ENCODE measurements at places on chromosomes 16 and 17.

GRCh38 chr17:31758646-31759045 is 100.4 kb downstream of the COPRS start:
- DNase-seq = no peak

GRCh38 chr17:43878260-43879175 is 28.8 kb downstream of the MPP2 start:
- DNase-seq = peak; percentile 98

GRCh38 chr16:54931120-54932014 is 702 bp downstream of the IRX5 start:
- DNase-seq = no peak

DNA sequence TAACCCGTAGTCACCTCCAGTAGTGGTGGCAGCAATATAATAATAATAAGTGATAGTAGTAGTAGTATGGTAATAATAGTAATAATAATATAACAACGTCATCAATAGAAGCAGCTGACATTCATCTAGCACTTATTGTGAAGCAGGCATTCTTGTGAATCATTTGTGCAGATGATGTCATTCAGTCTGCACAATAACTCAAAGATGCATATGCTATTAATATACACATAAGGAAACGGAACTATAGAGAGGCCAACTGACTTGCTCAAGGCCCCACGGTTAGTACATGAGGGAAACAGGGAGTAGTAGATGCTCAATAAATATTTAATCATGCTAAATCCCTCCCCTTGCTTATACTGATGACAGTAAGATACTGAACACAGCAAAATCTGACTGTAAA is 35.4 kb upstream of the GAN start:
- DNase-seq = no peak

DNA sequence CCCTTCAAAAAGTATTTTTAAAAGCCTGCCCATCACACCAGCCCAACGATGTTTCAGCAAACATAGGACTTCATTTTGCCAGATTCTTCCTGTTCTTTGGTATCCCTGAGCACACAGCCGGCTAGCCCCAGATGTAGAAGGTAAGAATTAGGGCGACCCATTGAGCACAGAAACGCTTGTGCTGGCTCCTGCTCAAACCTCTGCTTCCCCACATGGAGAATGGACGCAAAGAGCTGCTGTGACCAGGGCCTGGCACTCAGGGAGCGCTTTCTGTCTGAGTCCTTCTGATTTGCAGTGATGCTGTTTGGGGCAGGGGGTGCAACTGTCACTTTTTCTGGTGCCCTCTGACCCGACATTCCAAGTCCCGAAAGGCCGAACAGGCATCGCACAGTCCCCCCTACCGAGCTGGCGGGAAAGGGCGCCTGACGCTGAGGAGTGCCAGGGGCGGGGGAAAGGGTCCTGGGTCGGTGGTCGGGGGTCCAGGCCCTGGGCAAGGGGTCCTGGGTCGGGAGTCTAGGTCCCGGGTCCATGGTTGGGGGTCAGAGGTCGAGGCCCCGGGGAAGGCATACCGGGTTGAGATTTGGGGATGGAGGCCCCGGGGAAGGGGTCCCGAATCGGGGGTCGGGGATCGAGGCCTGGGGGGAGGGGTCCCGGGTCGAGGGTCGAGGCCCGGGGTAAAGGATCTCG is 930 bp downstream of the CHMP1A start:
- DNase-seq = no peak

- no peak for DNase-seq
These were observed 5.0 kb downstream of the KCNJ12 start for GRCh38 chr17:21381076-21381706.

DNA sequence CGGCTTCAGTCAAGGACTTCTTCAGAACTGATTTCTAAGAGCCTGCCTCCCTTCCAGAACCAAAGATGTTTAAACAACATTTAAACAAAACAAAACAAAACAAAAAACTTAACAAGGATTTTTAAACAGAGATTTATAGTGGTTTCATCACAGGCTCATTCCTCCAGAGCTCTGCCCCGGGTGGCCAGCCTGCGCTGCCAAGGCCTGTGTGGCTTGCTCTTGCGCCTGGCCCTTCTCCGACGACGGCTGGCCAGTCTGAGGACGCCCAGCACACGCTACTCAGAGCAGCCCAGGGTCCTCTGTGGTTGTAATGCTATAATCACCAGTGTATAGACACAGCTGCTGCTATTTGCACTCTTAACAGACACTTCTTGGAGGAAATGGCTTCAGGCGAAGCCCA is 307.2 kb upstream of the MYOCD start:
- no peak for DNase-seq

GRCh38 chr16:56670620-56670934 is 963 bp downstream of the MT1H start:
- DNase-seq = no peak

- no peak for DNase-seq
These were observed 141.4 kb downstream of the TMEM132E start for GRCh38 chr17:34720760-34721159.

DNA sequence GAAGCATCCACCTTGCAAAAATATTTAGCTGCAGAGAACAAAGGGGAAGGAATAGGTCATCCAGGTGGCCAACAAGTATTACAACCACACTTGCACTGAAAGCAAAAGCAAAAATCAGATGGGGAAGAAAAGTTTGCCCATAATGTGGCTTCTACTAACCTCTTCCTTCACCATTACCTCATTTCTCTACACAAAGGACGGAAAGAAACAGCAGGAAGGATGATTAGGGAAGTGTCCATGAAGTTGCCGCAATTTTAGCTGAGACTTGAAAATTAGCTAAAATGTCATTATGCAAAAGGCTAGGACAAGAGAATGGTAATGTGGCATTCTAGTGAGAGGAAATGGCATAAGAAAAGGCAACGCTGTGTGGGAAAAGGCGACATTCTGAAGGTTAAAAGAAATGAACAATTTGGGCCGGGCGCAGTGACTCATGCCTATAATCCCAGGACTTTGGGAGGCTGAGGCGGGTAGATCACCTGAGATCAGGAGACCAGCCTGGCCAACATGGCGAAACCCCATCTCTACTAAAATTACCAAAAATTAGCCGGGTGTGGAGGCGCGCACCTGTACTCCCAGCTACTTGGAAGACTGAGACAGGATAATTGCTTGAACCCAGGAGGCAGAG is 13.7 kb downstream of the KANSL1 start:
- no peak for DNase-seq
